Suprapubic skin (tissue), 4 donors: ENCODE measurements at places on chromosomes 12 and 14. TPM values are rescaled to one million over a fixed set of nuclear protein-coding genes. Genes with fewer than 3 reads are reported as not detected.

DNA sequence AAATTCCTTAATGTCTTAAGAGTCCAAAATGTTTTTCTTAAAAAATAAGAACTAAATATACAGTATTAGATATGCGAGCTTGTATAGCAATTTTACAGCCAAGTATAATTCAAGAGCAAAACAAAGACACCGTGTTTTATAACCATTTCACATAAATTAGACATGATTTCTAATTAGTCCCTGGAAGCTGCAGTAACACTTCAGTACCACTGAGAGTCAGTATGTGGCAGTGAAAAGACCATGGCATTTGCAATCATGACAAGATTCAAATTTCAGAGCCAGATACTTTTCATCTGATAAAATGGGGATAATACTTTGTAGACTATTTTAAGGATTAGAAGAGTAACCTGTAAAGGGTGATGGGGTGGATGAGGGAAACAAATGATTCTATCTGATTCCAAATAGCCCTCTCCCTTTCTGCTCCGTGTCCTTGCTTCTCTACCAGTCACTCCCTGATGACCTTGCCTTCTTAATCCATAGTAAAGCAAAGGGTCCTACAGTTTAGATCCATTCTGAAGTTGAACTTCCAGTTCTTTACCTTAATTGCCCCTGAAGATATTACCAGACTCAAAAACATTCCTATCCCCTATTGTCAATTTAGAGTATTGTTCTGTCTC lies 145.4 kb upstream of the ABCD2 start:
- no peak for DNase-seq

DNA sequence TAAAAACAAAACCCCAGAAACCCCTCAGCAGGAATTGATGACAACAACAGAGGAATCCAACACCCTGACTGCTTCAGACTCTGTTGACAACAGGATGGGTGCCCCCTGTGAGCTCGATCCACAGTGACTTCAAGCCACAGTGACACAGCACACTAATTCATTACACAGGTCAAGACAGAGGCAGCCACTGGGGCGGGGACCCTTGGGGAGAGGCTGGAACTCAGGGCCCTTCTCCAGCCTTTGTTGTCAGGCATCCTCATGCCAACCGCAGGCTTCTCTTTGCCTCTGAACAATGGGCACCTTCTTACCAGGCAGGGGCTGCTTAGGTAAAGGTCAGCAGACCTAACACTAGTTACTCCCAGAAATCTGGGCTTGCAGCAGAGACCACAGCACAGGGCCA lies 37.6 kb downstream of the ACADS start:
- DNase-seq: no peak

GRCh38 chr12:3145546-3146310 lies 68.5 kb downstream of the TSPAN9 start:
- DNase-seq: no peak

DNA sequence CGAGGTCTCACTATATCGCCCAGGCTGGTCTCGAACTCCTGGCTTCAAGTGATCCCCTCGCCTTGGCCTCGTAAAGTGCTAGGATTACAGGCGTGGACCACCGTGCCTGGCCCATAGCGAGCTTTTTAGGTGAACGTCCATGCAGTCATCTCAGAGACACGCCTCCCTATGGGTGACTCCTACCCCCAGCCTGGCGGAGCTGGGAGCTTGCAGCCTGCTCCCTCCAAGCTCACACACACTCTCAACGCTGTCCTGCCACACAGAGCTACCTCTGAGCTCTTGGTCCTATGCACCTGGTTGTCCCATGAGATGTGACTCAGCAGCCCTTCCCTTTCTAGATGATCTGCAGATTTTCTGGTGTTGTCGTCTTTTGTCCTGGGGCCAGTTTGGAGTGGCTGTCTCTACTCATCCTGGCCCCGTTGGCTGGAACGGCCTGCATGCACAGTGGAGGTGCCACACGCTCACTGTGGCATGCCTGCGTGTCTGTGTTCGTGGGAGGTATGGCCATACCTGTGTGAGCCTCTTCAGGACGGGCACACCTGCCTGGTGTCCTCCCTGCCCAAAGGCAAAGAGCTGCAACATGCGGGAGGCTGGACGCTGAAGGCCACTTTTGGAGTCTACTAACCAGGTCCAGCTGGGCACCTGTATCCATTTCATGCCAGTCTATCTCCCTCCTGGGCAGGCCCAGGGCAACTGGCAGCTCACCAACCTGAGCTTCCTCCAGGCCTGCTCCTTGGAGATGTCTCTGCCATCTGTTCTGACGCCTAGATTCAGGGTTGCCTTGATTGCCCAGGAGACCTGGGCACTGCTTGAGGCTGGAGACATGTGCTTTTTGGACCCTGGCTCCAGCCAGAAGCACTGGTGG lies 18.1 kb downstream of the CABP1 start:
- no peak for DNase-seq

DNA sequence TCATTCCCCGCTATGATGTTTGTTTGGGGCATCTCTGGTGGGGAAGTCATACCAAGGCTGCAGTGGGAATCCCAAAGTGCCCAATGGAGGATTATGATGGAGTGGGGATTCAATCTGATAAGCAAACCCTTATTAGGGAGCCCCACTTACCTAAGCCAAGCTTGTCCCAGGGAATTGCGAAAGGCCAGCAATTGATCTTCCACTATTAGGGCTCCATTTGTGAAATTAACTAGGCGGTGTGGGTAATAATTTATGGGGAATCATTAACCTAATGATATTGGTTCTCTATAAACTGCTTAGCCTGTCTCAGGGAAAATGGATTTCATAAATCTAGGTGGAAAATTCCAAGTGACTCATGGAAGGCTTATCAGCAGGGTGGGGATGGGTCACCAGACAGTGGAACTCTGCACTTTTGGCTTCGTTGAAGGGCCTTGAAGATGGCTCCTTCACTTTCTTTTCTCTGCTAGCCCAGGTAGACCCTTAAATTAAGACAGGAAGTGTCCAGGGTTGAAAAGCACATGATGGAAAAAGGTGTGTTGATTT lies 113.0 kb upstream of the WSCD2 start:
- DNase-seq: no peak

DNA sequence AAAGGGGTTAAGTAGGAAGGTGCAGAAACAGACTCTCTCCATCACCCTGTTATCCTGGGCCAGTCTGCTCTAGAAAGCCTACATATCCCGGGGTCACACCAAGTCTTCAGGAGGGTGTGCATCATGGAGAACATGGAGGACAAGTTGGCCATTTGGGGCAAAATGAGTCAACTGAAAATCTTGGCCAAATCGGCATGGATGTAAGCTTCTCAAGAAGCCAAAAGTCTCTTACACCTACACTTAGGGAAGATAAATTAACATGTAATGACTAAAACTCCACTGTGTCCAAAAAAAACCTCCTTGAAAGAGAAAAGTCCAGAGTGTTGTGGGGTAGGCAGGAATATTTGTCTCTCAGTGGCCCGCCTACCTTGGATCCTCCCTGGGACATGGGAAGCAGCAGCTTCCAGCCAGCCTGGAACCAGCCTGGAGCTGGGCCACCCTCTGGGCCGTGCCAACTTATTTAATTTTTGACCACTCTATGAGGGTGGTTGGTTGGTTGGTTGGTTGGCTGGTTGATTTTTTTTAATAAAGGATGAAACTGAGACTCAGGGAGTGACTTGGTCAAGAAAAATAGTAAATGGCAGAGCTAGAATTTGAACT lies 17.9 kb upstream of the TC2N start:
- DNase-seq: no peak

DNA sequence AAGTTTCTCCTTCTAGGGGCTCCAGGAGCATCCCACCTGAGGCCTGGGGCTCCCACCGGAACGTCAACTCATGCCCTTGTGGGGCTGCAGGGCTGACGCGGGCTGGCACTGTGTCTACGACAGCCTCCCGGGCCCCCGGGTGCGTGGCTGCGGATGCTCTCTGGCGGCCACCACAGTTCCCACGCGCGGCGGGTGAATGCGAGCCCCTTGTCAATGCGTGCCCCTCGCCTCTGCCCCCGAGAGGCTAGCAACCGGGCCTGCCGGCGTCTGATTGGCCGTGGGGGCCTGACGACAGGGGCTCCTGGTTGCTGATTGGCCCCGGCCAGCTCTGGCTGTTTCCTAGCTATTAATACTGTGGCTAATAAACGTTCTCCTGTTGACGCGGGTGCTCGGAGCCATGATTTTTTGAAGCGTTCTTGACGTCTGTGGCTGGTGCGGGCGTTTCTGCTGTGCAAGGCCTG lies 1.8 kb upstream of the MEG3 start:
- no peak for DNase-seq

- DNase-seq: no peak
These were observed 166.4 kb upstream of the LMNTD1 start for GRCh38 chr12:25719505-25719904.

- no peak for DNase-seq
These were observed 43.3 kb downstream of the GALNT8 start for GRCh38 chr12:4763549-4763948.

DNA sequence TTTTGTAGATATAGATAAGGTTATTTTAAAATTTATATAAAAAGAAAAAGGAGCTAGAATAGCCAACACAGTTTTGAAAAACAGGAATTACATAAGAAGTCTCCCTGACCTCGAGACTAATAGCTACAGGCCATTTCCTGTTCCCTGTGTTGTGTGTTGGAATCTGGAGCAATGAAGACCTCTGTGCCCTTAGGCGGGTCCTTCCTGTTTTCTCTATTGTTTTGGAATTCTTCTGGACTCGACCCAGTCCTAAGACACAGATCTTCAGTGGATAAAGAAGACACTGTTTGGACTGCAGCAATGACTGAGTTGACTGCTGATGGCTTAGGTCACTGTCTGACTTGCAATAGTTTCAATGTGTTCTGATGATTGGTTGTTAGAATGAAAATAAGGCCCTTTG lies 26.2 kb downstream of the SNRPF start:
- DNase-seq: no peak

- DNase-seq: no peak
These were observed 610.4 kb downstream of the MED13L start for GRCh38 chr12:115667116-115667515.

GRCh38 chr14:92314182-92314581 lies 8.8 kb upstream of the SLC24A4 start:
- DNase-seq: no peak

DNA sequence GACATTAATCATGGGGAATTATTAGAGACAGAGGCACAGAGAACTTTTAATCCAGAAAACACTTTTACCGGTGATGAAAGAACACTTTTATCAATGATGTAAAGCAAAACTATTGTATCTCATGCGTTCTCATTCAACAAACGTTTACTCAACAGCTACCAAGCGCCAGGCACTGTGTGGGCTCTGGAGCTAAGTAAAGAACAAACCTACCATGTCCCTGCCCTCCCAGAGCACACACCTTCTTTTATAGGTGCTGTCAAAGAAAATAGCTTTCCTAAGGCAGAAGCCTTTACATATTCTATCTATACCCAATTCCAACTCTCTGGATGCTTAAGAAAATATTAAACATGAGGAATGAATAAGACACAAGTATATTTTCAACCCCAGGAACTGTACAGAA lies 91.1 kb downstream of the FOXN3 start:
- DNase-seq: no peak

DNA sequence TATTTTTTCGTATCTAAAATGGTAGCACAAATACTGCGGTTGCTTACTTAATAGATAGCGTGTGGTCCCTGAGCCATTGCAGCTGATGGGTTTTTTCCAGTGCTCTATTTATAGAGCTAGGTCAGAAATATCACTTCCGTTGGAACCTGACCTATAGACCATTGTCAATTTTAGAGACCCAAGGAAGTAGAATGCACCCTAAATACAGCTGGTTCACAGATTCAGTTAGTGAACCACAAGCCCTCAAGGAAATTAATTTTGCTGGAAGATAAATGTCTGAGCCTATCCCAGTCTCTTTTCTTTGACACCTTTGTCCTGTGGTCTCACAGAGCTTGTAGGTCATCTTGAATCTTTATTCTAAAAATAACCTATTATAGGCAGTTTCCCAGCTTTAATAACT lies 391.0 kb downstream of the ZFP36L1 start:
- no peak for DNase-seq

DNA sequence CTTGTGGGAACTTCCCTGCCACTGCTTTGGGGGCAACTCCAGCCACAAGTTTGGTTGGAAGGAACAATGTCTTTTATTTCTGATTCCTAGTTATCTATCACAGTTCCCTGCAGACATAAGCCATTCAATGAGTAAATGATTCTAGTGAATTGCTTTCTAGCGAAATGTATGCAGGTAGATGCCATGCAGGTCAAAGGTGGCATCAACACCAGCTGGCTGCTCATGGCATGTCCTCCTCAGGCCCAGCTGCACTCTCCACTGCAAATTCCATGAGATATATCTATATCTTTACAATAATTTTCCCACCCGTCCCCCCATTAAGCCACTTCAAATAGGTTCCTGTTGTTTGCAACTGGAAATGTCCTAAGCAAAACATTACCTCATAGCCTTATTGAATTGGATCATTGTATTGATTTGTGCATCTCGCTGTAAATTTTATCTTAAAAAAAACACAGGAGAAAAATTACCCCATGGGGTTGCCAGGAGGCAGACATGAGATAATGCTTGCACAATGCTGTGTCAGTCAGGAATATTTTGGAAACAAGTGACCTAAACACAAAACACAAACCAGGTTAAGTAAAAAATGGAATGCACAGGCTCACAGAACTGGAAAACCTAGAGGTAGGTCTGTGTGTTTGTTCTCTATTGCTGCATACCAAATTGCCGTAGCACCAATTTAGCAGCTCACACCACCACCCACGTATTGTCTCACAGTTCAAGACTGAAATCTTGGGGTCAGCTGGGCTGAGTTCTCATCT lies 32.8 kb upstream of the TXNRD1 start:
- no peak for DNase-seq

DNA sequence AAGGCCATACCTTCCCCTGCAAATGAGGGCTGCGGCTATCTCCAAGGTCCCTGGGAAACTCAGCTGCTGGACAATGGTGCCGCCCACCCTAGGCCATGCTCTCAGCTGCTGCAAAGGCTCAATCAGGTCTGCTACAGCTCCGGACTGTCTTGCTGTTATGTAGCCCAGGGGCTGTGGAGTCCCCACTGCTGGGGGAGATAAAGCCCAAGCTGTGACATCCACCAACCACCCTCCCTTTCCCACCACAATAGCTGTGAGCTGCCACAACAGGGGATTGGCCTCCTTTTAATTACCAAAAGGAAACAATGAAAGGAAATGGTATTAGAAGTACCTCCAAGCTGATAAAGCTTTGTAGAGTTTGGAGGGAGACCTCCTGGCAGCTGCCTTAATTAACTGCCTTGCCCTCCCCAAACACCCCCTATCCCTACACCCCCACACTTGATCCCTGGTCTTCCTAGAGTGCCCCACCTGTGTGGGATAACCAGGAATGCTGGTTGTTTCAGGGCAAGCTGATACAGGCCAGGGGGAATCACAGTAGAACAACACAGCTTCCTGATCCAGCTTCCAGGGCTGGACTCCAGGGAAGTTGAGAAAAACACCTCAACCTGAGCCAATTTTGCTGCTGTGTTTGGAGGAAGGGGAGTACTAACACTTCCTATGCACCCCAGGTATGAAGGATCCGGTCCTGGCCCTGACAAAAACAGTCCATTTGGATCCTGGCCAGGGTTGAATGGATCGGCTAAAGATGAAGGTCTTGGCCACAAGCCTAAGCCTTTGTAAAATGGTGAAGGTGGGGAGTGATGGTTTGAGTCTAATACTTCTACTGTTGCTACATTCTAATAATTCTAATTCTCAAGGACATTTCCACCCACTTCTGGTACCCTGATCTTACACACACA lies at the start of gene VWF:
TSS of gene VWF (minus strand) at position 260 of the 899 bp plus-strand sequence. CDS start 1,474 bp downstream, outside the sequence.
- peak; percentile 42 for DNase-seq

The RBP5 gene
- 2.1 TPM for total RNA-seq

The SCN8A gene
- 0.08 TPM for total RNA-seq

The FLVCR2 gene
- 9.0 TPM for total RNA-seq

The STXBP6 gene
- total RNA-seq: 39.2 TPM

The SRGAP1 gene
- total RNA-seq: 8.4 TPM

The ACOT2 gene
- total RNA-seq: 16.6 TPM

The C12orf54 gene
- total RNA-seq: not detected
